ENCODE measurements at places on chromosomes 6 and 20.

DNA sequence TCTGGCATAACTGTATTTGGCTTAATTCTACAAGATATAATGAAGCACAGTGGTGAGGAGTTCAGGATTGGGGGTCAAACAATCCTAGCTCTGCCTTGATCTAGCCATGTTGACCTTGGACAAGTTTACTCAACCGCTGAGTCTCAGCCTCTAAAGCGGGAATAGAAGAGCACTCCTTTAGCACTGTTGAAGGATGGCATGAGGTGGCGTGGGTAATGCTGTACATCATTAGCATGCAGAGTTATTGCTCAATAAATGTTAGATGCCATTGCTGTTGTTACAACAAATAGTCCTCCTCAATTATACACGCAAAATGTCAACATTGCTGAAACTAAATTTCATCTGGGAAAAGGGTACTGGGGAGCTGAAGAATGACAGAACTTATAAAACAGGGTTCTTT, 78.6 kb downstream of the KIF13A start:
- DNase-seq, result no peak

DNA sequence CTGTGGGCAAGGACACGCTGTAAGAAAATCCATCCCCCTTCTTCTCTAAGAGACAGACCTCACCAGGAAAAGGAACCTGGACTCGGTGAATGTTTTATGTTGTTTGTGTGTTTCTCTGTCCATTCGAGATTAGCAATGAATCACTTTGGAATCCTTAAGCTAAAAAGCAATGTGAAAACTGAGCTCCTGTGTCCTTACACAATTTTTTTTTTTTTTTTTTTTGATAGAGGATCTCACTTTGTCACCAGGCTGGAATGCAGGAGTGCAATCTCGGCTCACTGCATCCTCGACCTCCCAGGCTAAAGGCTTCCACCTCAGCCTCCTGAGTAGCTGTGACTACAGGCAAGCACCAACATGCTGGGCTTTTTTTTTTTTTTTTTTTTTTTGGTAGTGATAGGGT, 32.1 kb downstream of the BFSP1 start:
- DNase-seq, result no peak

DNA sequence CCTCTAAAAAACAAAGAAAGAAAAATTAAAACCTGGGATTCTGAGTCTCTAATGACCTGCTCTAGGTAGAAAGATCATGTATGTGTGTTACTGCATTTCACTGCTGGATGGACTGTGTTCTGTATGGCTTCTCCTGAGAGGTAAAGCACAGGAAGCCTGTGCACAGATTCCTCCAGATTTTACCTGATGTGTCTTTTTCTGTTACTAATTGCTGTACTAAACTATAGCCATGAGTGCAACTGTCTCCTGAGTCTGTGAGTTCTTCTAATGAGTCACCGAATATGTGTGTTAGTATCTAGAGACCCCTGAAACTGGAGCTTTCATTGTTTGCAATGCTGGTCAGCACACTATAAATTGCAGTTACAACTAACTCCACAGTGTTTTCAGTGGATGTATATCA, 270.8 kb downstream of the CDKAL1 start:
- DNase-seq, result no peak

DNA sequence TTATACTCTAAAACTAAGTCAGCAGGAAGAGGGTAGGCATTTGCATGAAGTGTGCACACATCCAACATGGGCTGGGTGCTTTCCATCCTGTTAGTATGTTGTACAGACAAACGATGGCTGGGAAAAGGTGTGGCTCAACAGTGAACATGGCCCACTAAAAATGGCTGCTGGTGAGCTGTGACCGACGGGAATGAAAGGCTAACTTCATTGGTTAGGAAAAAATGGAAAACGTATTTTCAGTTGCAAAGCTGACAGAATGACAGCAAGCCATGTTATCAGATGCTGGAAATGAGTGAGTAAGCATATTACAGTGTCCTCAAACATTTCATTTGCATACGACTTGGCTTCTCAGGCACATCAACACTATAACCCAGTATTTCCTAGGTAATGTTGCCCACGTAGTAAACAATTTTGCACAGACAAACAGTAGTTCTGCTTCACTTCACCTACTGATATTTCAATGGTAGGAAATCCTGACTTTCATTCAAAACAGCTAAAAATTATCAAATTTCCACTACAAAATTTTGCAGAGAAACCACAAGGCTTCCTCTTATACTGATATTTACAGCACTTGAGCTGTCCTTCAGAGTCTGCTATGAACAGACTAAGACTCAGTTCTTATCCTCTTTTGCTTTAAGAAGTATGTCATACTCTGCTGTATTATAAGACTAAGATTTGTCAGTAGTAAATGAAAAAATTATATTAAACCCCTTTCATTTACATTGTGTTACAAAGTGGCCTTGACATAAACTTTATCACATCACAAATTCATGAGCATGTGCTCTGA, 98.9 kb downstream of the IRF4 start:
- DNase-seq, result no peak

DNA sequence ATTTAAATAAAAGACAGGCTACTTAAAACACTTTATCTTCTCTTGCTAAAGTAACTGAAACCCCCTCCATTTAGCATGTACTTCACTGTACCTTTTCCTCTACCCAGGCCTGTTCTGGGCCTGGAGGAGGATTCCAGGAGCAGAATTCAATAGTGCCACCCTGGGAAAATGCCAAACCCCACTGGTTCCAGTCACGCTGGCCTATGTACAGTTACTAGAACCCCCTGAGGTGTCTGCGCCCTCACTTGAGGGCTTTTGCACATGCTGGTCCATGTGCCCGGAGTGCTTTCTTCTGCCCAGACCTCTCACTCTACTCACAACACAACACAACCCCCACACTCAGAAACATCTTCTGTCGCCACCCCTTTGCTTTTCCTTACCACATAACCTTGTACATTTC, 45.5 kb downstream of the TRAM2 start:
- DNase-seq, result no peak

DNA sequence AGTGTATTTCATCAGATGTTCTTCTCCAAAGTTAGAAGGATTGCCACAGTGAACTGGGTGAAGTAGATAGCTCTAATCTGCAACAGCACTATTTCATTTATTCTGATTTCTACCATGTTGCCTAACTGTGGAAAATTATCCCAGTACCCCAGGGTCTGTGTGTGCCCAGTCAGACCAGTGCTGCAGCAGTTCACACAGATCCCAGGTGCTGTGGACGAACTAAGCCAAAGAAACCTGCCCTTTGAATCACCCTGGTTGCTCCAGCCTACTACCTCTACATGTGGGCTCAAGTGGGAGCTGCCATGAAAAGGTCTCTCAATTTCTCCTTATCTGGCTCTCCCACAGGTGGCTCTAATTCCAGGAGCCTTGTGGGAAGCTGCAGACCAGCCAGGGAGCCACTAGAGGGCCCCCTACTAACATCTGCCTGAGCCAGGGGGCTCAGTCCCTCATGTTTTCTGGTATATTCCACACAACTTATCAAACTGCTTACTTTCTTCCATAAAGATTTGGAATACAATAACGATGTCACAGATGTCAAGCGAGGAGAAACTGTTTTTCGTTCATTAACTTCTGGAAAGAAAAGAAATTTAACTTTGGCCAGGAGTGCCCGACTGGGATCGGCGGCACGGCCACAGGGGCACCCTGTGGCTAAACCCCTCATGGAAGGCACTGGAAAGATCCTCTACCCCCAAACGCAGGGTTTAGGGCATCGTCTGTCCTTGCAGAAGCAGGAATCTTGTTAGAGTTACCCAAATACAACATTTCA, 31.6 kb upstream of the LY86 start:
- DNase-seq, result peak; percentile 40

DNA sequence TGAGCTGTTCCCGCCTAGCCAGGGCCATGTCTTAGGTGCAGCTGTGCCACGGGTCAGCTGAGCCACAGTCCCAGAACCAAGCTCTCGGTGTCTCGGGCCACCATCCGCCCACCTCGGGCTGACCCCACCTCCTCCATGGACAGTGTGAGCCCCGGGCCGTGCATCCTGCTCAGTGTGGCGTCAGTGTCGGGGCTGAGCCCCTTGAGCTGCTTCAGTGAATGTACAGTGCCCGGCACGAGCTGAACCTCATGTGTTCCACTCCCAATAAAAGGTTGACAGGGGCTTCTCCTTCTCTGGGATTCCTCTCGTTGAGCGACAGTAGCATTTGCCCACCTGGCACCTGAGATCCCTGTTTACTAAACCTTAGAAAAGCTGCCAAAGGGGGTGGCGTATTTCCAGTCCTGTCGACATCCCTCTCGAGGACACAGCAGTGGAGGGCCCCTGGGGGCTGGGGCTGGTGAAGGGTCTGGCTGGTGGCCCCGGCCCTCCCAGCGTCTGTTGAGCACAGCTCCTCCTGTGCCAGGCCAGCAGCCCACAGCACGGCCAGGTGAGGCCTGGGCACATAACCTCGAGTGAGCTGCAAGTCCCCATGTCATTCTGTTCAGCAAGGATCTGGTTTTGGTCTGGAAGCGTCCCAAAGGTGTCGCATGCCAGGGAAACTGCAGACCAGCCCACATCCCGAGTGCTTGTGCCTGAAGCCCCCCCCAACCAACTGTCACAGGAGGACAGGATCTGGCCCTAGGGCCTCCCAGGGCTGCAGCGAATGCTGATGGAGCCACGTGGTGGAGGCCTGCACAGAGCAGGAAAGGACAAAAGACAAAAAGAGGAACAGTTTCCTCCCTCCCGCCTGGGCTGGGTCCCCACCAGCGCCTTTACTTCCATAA, 21.2 kb upstream of the PYGB start:
- no peak for DNase-seq

DNA sequence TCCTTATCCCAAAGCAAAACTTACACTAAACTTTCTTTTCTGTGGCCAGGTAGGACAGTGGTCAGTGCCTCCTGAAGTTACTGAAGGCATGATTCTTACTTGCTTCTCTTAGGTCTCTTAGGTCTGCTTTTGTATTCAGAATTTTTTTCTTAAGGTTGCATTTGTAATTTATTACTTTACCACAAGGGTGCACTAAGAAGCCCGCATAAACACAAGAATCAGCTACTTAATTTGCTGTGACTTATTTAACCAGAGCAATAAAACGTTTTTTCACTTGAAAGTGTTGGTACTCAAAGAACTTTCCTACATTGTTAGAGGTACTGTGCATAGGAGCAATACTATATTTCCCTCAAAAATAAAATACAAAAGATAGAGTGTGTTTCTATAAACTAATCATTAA, 75.4 kb upstream of the LAMA2 start:
- no peak for DNase-seq

DNA sequence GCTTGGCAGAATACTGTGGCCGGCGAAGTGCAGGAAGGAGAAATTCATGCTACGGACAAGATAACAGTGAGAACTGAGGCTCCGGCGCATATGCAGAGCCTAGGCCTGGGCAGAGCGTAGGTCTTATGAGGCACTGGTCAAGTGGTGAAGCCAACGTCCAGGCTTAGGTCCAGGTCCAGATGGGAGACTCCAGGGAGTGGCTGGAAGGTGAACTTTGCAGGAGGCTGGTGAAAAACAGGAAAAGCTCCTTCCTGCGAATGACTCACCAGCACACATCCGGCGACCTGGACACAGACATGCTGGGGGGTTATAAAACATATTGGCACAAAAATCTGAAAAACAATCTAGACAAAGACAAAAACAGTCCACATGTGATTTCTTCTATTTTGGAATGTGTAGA, 15.4 kb downstream of the C6orf141 start:
- DNase-seq, result no peak

- DNase-seq, result no peak
Measured at GRCh38 chr20:23289724-23290395, 60.7 kb upstream of the NXT1 start.

GRCh38 chr6:73631849-73632248, 21.9 kb downstream of the SLC17A5 start:
- no peak for DNase-seq

GRCh38 chr20:8094415-8094818, 37.6 kb upstream of the PLCB1 start:
- DNase-seq, result no peak

DNA sequence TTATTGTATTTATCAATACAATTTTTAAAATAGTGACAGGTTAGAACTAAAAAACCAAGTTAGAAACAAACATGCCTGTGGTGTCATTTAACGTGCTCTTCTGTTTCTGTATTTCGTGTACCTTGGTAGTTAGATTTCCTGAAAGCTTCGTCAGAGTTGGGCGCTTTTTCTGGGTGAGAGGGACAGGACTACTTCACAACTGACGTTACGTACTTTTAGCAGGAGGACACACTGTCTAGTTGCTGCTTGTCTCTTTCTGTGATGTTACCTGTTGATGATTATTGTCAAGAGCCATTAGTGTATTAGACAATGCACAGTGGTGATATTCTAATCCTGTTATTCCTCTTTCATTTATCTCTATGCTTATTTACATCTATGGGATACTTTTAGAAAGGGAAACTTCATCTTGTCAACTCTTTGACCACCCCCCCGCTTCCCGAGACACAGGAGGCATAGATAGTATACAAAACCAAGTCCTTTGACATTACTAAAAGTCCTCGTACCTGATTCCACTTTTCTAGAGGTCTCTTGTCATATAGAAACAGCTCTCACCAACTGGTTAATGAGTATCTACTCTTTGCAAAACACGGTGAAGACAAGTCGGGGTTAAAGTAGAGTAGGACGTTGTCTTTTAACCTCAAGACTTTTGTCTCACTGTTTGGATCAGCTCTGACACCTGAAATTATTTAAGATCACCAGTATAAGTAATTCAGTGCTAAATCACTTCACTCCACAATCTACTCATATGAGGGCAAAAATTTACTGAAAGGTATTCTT, 96.3 kb downstream of the LYRM2 start:
- no peak for DNase-seq

- no peak for DNase-seq
Measured at GRCh38 chr6:51959744-51960383, 127.5 kb downstream of the PKHD1 start.

GRCh38 chr20:37396416-37397075, 50.6 kb downstream of the SRC start:
- no peak for DNase-seq

GRCh38 chr20:63700199-63701050, 4.0 kb downstream of the TNFRSF6B start:
- DNase-seq, result no peak

DNA sequence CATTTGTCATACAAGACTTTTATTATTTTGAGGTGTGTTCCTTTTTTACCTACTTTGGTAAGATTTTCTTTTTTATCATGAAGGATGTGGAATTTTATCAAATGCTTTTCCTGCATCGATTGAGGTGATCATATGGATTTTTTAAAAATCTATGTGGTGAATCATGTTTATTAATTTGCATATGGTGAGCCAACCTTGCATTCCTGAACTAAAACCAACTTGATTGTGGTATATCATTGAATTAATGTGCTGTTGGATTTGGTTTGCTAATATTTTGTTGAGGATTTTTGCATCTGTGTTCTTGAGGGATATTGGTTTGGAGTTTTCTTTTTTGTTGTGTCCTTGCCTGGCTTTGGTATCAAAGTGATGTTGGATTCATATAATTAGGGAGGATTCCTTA, 848.1 kb upstream of the EYS start:
- DNase-seq, result no peak

Data from CD4-positive, alpha-beta T cell treated with Interleukin-6 at 100 ng/mL for 8 hours (primary cell).